ENCODE measurements at places on chromosomes 16 and 17. TPM values are rescaled to one million over a fixed set of nuclear protein-coding genes. Genes with fewer than 3 reads are reported as not detected.

- DNase-seq, result no peak
Observed at GRCh38 chr16:87178977-87179376, 138.2 kb downstream of the C16orf95 start.

Gene ZBTB4
- 30.5 TPM for total RNA-seq

GRCh38 chr17:55448681-55449080 lies 27.0 kb upstream of the MMD start:
- no peak for DNase-seq

GRCh38 chr17:7024402-7024785 lies 1.5 kb downstream of the BCL6B start:
- DNase-seq, result no peak

DNA sequence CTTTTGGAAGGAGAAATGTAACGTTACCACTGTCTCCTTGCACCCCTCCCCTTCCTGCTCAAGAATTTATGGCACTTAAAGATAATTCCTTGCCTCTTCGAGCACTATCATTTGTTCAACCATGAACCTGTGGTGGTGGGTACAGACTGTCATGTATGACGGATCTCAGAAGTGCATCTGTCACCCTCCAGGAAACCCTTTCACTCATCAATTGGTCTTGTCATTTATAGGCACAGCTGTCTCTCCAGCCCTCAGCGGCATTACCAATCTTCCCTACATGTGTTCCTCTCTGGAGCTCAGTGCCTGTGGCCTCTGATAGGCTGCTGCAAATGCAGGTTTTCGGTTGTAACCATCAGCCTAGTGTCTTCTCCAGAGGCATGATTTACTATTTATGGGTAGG lies 15.0 kb downstream of the CNTNAP4 start:
- no peak for DNase-seq

DNA sequence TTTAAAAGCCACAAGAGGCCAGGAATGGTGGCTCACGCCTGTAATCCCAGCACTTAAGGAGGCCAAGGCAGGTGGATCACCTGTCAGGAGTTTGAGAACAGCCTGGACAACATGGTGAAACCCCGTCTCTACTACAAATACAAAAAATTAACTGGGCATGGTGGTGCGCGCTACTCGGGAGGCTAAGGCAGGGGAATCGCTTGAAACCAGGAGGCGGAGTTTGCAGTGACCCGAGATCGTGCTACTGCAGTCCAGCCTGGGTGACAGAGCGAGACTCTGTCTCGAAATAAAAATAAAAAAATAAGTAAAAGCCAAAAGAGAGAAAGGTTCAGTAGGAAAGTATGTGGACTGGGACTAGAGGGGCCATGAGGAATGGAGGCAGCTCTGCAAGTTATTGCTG lies 13.1 kb upstream of the ITGAL start:
- DNase-seq, result no peak

Gene ADAM11
- total RNA-seq, result 0.10 TPM

Gene SLC2A4
- total RNA-seq, result not detected

- peak; percentile 74 for DNase-seq
Observed at GRCh38 chr17:81517339-81518112, 4.9 kb upstream of the ACTG1 start.

- DNase-seq, result no peak
Observed at GRCh38 chr17:6544011-6544370, 12.4 kb downstream of the PITPNM3 start.

- DNase-seq, result peak; percentile 56
Observed at GRCh38 chr16:10871157-10871991, 5.6 kb upstream of the CIITA start.
